Right lung (tissue), 10 donors: ENCODE measurements at places on chromosomes 4 and X. TPM values are rescaled to one million over a fixed set of nuclear protein-coding genes. Genes with fewer than 3 reads are reported as not detected.

Gene ENPP6
- 0.28 TPM for polyA plus RNA-seq

- DNase-seq: no peak
These were observed 107.0 kb downstream of the CT47B1 start for GRCh38 chrX:120768681-120769080.

DNA sequence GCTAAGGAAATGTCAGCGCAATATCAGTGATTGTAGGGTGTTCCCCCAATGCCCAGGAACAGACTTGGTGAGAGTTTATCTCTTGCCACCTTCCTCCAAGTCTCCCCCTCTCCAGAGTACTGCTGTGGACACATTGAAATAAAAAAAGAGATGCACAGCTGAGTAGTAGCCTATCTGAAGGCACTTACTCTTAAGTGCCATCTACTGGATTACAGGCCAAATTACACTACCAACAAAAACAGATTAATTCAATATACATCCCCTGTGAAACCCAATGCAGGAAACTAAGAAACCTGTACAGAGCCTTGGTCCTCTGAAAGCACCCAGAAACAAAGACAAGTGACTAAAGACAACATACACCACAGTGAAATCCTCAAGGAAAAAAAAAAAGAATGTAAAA lies 460.3 kb downstream of the ZIC3 start:
- DNase-seq: no peak

- no peak for DNase-seq
These were observed 3.0 kb upstream of the PCGF3 start for GRCh38 chr4:702618-703048.

Gene HTRA3
- polyA plus RNA-seq: 9.0 TPM

DNA sequence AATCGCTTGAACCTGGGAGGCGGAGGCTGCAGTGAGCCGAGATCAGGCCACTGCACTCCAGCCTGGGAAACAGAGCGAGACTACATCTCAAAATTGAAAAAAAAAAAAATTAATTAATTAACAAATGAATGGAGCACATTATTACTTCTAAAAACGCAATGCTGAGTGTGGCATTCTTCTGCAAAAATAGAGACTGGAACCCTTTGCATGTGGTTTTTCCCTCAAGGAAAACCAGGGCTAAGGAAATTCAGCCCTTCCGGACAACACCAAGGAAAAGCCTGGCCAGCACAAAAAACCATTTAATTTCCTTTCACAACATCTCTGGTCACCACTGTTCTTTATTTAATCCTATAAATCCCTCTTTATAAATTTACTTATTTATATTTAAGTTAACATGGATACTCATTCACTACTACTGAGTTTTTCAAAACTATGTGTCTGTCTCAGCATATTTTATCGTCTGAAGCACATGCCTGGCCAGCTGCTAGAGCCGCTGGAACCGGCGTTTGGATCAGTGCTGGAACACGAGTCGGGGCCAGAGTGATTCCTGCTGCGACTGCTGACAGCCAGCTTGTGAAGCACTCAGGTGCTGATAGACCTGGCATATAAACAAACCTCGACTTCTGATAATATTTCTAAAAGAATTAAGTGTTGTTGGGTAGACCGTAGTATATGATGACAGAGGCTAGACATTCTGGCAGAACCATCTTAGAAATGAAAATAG lies 84.5 kb upstream of the WWC2 start:
- peak; percentile 29 for DNase-seq

Gene CLDN22
- 0.95 TPM for polyA plus RNA-seq

DNA sequence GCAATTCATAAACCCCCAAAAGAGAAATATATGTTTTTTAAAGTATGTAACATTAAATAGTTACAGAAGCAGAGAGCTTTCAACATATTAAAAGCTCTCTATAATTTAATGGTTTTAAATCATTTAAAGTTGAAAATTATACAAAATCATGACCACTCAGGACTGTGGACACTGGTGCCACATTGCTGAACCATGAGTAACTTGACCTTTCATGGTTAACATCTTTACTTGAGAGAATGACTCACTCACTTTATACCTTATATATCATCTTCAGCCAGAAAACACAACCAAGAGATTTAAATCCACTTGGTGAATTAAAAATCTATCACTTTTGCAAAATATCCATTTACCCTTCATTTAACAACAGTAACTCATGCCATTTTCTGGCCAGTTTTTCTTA lies 584.3 kb upstream of the SMIM31 start:
- DNase-seq: no peak

DNA sequence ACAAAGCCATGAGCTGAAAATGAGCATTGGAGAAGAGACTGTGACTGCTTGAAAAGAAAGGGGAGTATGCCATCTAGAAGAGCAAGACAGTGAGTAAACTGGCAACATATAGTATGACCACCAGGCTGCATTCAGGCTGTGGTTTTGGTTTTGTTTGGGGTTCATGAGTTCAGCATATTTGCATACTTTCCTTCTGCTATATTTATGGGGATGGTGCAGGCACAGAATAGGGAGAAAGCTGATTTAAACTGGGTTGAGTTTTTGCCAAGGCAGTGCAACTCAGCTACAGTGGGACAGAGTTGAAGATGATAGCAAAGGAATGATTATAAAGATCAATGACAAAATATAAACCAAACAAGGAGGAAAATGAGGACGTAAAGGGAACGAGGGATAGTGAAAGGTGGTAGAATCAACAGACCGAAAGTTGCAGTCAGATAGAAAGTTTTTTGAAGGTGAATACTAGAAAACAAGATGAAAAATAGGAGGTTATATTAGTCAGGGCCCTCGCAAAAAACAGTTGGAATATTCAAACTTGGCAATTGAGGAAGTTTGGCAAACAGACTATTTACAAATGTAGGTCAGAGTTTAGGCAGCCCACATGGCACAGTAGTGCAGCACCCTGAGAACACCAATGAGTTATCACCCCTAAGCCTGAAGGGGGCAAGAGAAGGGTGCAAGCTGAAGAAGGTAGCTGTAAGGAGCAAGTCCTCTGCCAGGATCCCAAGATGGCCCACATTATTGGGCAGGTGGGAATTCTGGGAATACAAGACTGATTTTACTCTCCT lies 114.8 kb upstream of the MAP9 start:
- no peak for DNase-seq

DNA sequence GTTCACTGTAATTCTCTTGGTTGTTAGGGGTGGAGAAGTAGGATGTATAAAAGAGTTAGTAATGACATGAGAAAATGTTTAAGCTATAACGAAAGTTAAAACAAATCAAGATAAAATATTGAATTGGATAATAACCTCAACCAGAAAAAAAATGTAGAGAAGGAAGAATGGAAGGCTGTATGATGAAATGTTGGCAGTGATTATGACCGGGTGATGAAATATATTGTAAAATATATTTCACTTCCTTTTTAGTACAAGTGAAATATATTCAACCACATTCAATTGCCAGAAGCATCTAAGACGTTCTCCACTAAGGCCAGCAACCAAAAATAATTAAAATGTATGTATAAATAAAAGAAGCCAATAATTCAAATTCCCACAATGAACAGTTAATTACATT lies 309.3 kb upstream of the FGF13 start:
- no peak for DNase-seq

- DNase-seq: no peak
These were observed 8.2 kb upstream of the ERAS start for GRCh38 chrX:48818098-48818497.

GRCh38 chrX:23978491-23978890 lies 48.5 kb downstream of the KLHL15 start:
- DNase-seq: no peak

DNA sequence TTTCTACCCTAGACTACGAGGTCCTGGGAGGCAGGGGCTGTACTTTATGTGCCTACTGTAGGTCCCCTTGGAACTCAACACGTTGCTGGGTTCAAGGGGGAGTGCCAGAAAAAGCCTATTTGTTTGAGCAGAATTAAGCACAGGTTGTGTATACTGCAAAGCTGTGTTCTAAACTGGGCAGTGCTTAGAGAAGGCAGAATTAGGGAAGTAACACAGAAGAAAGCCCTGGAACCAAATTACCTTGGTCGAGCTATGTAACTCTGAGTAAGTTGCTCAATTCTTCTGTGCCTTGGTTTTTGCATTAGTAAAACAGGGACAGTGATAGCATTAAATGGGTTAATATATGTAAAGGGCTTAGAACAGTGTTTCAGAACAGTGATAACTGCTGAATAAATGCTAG lies 245.0 kb upstream of the SFRP2 start:
- DNase-seq: no peak

GRCh38 chr4:15718959-15719358 lies 16.1 kb downstream of the BST1 start:
- no peak for DNase-seq

GRCh38 chrX:143571521-143571920 lies 54.2 kb upstream of the SPANXN3 start:
- DNase-seq: no peak

DNA sequence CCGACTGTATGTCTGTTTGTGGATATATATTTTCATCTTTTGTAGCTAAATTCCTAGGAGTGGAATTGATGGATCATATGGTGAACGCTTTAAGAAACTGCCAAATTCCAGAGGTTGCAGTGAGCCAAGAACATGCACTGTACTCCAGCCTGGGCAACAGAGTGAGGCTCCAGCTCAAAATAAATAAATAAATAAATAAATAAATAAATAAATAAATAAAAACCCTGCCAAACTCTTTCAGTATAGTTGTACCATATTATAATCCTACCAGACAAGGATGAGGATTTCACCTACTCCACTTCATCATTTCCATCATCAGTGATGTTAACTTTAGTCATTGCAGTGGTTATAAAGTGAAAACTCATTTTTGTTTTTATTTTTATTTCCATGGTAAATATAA lies 325.1 kb upstream of the ANXA10 start:
- no peak for DNase-seq

DNA sequence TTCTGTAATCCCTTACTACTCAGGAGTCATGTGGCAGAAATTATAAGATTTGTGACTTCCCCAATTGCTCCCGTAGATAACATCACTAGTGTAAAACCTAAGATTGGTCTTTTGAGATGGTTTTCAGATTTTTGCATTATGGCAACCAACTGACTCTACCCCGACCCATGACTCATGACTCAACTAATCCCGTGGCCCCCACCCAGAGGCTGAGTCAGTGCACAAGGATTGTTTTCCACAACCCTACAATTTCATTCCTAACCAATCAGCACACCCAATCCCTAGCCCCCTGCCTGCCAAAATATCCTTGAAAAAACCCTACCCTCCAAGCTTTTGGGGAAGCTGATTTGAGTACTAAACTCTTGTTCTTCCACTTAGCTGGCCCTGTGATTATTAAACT lies 109.4 kb upstream of the FAM9C start:
- no peak for DNase-seq

Gene CXCL6
- polyA plus RNA-seq: 0.18 TPM

- peak; percentile 35 for DNase-seq
These were observed 56.4 kb downstream of the RWDD4 start for GRCh38 chr4:183602557-183603027.

Gene MTNR1A
- polyA plus RNA-seq: 0.10 TPM

- DNase-seq: no peak
These were observed 62.3 kb downstream of the RTL9 start for GRCh38 chrX:110420771-110421499.

Gene RRH
- polyA plus RNA-seq: 0.31 TPM

Gene CDS1
- 20.2 TPM for polyA plus RNA-seq

- no peak for DNase-seq
These were observed 837 bp downstream of the DCHS2 start for GRCh38 chr4:154490583-154491340.

- peak; percentile 23 for DNase-seq
These were observed 31.0 kb upstream of the FAT4 start for GRCh38 chr4:125283707-125284279.

Gene SLC34A2
- polyA plus RNA-seq: 332 TPM

GRCh38 chr4:151553874-151554273 lies 144.9 kb downstream of the FHIP1A start:
- DNase-seq: no peak

DNA sequence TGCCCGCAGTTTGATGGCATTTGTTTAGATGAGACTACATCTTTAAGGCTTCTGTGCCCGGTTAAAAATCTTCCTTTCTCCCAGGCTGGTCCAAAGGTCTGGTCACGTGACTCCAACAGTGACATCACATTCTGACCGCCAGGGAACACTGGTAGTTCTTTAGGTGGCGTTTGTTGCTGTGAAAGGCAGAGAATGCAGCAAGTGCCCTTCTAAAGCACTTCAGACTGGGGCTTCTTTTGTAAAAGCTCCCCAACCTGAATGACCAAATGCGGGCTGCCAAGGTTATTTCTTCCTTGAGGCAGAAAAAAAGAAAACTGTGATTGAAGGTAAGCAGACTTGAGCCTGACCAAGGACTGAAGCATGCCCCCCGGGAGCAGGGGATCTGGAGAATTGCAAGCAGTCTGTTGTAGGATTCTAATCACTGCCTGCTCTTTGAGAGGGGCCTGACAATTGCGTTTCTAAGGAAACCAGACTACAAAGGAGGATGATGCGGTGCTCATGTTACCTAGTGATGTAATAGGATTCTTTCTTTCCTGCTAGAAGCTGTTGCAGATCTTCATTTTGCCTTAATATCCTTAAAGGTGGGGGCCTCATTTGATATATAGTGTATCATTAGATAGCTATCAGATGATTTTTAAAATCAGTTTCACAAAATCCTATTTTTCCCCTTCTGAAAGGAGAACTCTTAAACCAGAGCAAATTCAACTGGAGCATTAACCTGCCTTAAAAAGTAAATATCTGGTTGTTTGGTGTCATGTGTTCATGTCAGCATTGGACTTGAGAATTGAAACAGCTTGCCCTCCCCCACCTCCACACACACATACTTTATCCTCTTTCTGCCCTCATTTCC lies 133.1 kb downstream of the AKAP4 start:
- peak; percentile 17 for DNase-seq

GRCh38 chrX:153866302-153867019 lies 19.5 kb downstream of the L1CAM start:
- no peak for DNase-seq

- no peak for DNase-seq
These were observed 466.0 kb downstream of the INPP4B start for GRCh38 chr4:142380052-142380602.

Gene SMC1A
- polyA plus RNA-seq: 91.5 TPM

GRCh38 chr4:138182838-138183426 lies 59.2 kb downstream of the SLC7A11 start:
- peak; percentile 63 for DNase-seq

Gene REELD1
- 0.29 TPM for polyA plus RNA-seq

DNA sequence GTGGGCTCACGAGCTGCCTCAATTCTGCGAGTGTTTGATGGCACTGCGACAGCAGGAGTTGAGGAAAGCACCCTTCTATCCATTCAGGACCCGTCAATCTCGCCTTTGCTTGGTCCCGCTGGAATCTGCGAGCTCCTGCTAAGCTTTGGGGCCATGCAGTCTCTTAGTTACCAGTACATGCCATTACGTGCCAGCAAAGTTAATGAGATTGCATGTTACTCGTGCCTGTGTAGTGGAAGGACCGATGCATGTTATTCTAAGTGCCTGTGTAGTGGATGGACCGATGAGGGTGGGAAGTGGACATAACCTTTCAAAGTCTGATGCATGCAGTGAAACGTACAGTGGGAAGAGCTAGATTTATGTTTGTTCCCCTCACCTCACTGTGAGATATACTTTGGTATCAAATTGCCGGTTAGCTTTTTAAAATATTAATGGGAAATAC lies 569 bp downstream of the RPS3A start:
- no peak for DNase-seq

Gene MAMLD1
- polyA plus RNA-seq: 15.9 TPM

Gene PLAC8
- 8.0 TPM for polyA plus RNA-seq

GRCh38 chrX:19121898-19122640 lies at the start of gene ADGRG2:
Gene ADGRG2, minus strand, starts transcription at chrX:19122468. Its CDS starts 53,634 bp downstream, at chrX:19068834.
- DNase-seq: peak; percentile 47
